ENCODE measurements at places on chromosomes 11 and 22.

- DNase-seq: no peak
Measured at GRCh38 chr11:10637731-10638151, 55.8 kb downstream of the IRAG1 start.

- no peak for DNase-seq
Measured at GRCh38 chr11:66016793-66017177, 5.0 kb downstream of the CST6 start.

DNA sequence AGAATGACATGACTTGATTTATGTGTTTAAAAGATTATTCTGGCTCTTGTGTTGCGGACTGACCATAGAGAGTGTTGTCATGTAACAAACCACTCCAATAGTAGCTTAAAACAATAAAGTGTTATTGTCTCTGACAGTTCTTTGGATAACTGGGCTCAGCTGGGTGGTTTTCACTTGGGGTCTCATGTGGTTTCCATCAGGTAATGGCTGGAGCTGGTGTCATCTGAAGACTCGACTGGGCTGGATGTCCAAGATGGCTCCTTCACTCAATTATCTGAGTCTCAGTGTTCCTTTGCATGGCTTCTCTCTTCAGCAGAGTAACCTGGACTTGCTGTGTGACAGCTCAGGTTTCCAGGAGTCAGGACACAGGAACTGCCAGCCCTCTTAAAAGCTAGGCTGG is 104.3 kb upstream of the NNMT start:
- DNase-seq: no peak

DNA sequence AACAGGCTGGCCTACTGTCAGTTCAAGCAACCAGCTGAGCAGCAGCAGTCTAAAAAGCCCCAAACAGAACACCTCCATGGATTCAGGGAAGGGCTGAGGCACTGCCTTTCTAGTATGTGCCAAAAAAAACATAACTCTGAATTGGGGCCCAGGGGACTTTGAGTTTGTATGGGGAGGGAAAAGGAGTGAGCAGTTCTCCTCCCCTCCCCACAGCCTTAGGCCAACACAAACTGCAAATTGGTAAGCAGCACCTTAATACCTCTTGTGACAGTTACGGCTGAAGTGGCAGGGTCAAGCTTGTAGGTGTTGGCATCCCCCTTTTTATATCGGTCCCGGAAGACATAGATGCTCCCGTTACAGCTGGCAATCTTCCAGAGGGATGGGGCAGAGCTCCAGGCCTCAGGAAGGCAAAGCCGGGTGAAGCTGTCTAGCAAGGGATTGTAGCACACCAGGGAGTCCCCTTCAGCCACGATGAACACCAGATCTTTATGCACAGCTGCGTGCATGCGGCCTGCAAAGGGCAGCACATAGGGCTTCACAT is 6.0 kb downstream of the KBTBD4 start:
- no peak for DNase-seq

GRCh38 chr11:67289651-67290479 is 762 bp downstream of the ANKRD13D start:
- no peak for DNase-seq

DNA sequence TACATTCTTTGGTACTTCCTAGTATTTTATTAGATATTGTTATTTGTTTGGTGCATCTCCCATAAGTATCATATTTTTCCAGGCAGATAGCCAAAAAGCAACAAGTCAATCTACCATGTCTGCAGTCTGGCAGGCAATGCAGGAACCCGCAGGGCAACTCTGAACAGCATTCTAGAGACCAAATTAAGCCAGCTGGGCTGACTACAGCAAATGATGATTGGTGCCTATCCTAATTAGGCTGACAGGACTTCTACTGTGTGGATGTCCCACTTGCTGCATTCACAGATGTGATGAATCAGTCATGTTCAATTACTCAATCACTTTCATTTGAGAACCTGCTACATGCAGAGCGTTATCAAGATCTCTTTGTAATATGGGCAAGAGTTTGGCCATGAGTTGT is 40.3 kb upstream of the AMOTL1 start:
- no peak for DNase-seq

- DNase-seq: no peak
Measured at GRCh38 chr11:73833067-73833466, 43.6 kb downstream of the COA4 start.

GRCh38 chr11:14506532-14506931 is 6.9 kb upstream of the COPB1 start:
- no peak for DNase-seq

DNA sequence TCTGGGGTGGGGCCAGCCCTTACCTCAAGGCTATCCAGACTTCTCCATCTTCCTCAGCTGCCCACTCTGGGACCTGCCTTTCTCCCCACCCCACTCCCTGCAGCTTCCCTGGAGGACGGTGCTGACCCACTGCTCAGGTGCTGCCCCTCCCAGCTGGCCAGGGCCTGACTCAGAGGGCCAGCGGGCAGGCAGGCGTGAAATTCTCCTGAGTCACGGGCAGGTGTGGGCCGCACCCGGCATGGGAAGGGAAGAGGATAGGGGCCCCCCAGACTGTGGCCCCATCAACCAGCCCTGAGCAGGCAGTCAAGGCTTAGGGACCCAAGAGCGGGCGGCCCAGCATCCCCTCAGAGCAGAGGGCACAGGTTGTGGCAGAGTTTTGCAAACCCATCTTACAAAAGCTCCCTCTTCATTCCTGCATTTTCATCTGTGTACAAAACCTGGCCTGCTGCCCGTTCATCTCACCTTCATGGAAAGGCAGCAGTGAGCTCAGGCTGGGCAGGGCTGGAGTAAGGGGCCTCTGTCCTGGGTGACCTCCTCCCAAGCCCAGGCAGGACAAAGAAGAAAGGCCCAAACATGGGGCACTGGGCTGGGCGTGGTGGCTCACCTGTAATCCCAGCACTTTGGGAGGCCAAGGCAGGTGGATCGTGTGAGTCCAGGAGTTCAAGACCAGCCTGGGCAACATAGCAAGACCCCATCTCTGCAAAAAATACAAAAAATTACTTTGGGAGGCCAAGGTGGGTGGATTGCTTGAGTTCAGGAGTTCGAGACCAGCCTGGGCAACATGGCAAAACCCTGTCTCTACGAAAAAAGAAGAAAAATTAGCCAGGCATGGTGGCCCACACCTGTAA is 6.1 kb downstream of the RHOD start:
- no peak for DNase-seq

- no peak for DNase-seq
Measured at GRCh38 chr11:121367844-121368225, 75.3 kb downstream of the SC5D start.

GRCh38 chr22:33314316-33314715 is 256.1 kb upstream of the SYN3 start:
- DNase-seq: no peak

DNA sequence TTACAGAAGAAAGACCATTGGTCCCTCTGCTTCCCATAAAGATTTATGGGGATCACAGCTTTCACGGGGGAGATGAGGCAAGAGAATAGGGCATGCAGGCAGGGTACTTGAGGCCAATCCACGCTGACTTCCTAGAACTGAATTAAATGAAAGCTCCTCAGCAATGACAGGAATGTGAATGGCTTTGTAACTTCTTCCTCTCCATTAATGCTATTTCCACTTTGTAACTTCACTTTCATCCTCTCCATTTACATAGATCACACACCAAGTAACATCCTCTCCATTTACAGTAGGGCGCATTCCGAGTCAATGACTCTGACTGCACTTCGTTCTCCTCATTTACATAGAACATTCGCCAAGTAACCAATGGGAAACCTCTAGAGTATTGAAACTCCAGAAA is 89.8 kb downstream of the PIWIL4 start:
- DNase-seq: no peak

DNA sequence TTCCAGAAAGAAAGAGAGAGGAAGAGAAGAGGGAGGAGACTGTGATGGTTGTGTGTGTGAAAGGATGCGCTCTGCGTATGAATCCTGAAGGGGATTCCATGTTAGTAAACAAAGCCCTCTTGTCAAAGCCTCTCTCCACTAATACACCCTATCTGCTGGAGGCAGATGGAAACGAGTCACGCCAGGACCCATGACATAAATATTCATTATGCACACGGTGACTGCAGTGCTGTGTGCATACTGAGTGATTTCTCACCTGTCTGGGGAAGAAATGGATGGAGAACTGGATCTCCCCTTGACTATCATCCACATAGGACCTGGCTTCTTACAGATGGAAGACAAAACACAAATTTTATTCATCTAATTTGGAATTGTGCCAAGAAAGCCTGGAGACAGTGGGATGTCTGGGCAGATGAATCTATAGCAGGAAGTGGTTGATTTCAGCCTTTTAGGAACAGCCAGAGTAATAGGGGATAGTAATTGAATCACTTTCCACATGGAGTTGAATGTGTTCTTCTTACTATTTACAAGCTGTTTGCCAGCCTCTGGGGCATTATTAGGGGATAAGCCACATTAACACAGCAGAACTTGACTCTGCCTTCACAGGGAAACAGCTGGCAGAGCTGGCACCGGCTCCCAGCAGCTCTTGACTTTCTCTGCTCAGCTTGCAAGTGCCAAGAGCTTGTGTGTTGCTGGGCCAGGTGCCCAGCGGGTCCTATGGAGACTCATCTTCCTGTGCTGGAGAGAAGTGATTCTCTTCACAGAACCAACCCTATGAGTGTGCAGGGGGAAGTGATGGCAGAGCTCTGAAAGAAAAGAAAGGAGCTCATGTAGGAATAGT is 9.0 kb downstream of the MTNR1B start:
- no peak for DNase-seq

DNA sequence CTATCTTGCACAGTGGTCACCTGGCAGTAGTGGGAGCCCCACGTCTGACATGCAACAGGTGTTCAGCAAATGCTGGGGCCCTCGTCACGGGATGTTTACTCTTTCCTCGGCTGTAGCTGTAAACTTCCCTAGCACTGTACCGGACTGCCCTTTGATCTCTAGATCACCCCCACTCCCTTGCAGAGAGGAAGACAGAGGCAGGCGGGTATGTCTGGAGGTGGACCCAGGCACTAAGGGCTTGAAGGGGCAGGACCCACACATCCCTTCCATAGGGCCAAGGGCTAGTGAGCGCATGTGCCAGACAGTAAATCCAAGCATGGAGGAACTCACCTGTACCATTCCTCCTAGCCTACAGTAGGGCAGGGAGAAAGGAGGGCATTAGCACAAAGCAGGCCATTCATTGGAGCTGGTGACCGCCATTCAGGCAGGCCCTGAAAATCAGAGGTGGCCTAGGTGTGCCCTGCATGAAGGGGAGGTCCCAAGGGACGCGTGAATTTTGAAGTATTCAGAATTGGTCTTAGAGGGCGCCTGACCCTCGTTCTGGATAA is 1.9 kb upstream of the SMTN start:
- DNase-seq: no peak

DNA sequence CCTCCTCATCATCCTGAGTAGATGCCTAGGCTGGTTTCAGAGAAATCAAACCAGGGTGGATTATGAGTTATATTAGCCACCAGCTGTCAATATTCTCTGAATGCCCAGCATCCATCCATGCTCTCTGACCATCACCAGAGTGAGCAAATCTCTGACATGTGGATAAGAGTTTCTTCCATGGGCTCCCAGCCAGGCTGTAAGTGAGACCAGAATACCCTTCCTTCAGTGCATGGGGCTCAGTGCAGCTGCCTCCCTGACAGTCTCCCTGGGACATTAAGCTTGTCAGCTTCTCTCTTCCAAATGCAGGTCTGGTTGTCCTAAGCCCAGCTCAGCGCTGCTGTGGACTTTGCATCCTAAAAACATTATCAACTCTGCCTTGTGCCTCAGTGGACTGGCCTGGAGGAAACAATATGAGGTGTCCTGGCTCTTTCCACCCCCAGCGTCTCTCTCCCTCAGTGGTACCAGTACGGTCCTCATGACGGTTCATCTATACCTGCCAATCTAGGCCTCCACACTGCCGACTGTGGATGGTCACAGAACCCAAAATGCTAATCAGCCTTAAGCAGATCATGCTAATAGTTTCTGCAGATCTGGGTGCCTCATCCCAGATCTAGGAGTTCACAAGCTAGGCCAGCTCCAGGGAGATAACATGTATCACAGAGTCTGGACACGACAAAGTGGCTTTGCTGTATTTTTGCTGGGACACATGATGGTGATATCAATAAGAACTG is 41.6 kb upstream of the PRAME start:
- no peak for DNase-seq

DNA sequence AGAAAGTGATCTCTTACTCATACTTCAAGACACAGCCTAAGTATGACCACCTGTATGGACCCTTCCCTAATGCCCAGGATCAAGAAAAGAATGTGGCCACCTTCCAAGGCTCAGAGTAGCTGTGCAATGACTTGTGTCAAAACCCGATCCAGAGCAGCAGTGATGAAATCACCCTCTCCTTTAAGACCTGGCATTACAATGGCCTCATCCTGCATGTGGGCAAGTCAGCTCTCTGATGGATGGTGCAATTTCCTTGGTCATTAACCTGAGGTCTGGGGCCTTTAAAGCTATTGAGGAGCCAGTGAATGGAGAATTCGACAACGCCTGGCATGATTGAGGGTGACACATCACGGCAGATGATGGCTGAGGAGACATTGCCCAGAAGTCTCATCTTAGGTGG is 9.1 kb upstream of the TUBA8 start:
- DNase-seq: no peak

GRCh38 chr22:38165922-38166593 is 15.6 kb downstream of the PLA2G6 start:
- DNase-seq: no peak

- no peak for DNase-seq
Measured at GRCh38 chr11:92329646-92330045, 105.0 kb downstream of the FAT3 start.

GRCh38 chr22:49724030-49724892 is 103.4 kb downstream of the BRD1 start:
- DNase-seq: peak; percentile 21

- no peak for DNase-seq
Measured at GRCh38 chr11:10932976-10933375, 75.1 kb upstream of the ZBED5 start.

- DNase-seq: no peak
Measured at GRCh38 chr11:8294251-8294935, 30.7 kb upstream of the LMO1 start.

- DNase-seq: no peak
Measured at GRCh38 chr11:115886422-115886733, 382.2 kb upstream of the CADM1 start.

DNA sequence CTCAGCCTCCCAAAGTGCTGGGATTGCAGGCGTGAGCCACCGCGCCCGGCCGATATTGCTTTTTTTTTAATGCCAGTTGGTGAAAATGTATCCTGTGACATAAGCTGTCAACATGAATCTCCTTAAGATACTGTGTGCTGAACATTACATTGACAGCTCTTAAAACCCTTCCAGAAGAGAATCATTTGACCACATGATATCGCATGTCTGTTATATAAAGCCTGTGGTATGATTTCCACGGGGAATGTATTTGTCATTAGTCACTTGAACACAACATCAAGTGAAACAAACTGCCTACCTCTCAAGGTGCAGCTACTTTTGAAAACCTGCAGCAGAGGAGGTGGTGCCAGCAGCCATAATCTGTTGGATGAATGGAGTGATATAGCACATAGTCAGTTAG is 67.0 kb downstream of the BCL2L13 start:
- no peak for DNase-seq

All from T-helper 9 cell (primary cell).